ENCODE measurements at places on chromosomes 11 and 22.
A peak's percentile ranks its signal among the peaks of the same experiment; 100 is the strongest.

GRCh38 chr11:20623252-20623651, 23.8 kb downstream of the SLC6A5 start:
- DNase-seq, result no peak

GRCh38 chr11:133898031-133898769, 52.9 kb upstream of the SPATA19 start:
- peak; percentile 89 for DNase-seq

- DNase-seq, result peak; percentile 18
These were observed 1.6 kb downstream of the LGR4 start for GRCh38 chr11:27470826-27471588.

DNA sequence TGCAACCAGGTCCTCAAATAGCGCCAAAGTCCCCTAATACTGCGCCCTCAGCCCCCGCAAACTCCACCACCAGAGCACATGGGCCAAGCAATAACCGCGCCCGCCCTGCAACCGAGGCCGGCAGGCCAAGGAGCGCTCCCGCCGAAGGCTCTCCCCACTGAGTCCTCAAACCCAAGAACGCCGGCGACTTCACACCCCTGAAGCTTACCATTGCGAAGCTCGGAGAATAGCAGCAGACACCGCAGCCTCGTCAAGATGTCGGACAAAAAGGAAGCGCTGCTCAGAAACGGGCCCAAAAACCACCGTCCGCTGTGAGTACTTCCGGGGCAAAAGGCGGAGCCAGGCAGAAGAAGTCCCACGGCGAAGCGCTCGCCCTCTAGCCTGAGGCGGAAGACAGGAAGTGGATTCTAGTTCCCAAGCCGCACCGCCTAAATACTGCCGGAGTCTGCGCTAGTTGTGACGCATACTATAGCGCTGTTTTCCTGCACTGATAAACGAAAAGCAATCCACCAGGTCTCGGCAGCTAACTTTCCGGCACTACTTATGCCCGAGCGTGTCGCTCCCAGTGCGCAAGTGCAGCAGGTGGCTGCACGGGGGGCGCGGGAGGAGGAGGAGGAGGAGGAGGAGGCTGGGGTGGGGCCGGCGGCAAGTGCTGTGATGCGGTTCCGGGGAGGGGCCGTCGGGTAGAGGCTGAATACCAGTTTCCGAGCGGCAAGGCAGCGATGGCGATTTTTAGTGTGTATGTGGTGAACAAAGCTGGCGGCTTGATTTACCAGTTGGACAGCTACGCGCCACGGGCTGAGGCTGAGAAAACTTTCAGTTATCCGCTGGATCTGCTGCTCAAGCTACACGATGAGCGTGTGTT, at the start of the genes RPS25 and TRAPPC4:
RPS25 (minus strand) TSS at position 270 of the 865 bp plus-strand sequence; CDS start at position 211, 59 bp downstream.
TRAPPC4 (plus strand) TSS at position 693 of the 865 bp plus-strand sequence; CDS start at position 723, 30 bp downstream.
- peak; percentile 95 for DNase-seq

DNA sequence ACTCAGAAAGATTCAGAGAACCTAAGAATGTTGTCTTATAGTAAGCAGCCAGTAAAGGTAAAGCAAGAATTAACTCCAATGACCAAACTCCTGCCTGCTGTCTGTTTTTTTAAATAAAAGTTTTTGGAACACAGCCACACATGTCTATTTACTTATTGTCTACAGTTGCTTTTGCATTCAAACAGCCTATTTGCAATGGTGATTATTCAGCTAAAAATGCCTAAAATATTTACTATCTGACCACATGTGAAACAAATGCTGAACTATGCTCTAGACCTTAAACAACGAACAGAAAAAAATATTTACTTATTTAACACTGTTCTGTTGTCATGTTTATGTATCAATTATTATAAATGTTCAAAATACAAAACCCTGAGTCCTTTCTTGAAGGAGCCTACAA, 1246.6 kb downstream of the FAM181B start:
- no peak for DNase-seq

DNA sequence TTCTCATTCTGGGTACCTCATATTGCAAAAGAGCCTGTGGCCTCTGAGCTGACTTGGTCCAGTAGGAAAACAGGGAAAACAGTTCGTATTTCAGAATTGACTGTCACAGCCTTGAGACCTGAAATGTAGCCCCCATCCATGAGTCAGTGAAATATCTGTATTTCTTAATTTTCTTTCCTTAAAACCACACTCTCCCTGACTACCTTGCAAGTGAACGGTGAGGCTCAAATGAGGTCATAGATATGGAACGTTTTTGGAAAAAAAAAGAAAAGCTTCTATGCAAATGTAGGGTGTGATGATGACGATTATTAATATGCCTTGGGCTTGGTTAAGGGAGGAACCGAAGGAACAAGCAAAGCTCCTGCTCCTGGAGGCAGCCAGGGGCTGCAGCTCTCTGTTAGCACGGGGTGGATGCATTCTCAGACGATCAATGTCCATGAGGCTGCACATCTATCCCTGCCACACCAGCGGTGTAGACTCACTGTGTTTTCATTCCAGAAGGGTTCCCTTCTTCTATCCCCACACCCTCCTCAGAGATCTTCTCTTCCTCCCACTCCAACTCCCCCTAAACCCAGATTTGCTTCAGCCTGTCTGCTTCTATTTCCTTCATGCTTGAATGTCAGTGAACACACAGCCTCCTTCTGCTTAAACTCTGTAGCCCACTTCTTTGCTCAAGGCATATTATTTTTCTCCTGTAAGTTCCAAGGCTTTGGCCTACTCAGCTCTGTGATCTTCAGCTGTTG, 29.2 kb upstream of the SCN3B start:
- no peak for DNase-seq

- DNase-seq, result no peak
These were observed 52.6 kb downstream of the SWAP70 start for GRCh38 chr11:9716275-9717039.

DNA sequence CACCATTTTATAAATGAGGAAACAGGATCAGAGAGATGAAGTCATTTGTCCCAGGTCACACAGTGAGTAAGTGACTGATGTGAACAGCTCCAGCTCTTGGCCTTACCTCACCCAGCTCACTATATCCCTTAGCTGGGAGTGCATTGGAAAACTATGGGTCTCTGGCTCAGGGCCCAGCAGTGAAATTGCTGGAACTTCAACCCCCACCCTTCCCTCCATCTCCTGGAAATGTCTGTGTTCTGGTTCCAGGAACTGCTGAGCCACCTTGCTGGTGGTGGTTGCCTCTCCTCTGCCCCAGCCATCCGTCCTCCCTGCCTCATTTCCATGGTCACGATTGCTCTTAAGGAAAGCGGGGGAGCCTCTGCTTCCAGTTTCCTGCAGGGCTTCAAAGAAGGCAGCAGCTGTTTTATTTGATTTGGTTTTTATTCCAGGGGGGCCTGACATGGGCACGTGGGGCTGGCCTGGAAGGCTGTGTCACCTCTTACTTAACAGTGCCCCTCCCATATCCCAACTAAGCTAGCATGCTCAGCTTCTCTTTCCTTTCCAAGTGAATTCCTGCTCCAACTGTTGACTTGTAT, 46.2 kb upstream of the CSTF3 start:
- no peak for DNase-seq

DNA sequence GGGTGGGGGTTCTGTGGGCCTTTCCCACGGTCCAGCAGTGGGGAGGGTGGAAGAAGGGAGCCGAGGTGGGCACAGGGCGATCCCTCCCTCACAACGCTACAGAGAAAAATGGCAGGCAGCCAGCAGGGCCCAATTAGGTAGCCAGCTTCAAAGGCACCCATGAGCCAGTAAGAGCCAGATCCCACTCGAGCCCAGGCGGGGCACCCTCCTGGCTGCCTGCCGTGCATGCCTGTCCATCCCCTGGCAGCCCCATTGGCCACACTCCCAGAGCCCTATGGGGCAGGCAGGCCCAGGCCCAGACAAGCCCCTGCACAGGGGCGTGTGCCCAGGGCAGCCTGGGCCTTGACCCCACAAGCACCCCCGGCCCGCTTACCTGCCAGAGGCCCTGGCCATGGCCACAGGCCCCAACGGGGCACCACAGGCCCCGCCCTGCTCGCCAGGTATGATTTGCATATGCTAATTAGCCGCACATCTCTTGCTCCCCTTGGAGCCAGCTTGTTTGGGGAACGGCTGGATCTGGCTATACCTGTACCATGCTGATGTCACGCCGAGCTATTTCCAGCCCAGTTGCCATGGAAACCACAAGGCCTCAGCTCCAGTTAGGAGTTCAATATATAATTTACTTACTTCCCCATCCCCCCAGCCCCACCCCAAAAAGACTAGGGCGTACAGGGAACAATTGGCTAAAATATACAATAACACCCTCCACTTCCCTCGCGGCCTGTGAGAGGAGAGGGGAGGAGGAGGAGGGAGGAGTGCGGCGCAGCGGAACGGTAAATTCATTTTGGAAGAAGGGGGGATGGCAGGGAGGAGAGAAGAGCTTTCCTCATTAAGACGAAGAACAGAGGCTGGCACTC, 47.5 kb upstream of the TCF20 start:
- peak; percentile 88 for DNase-seq

DNA sequence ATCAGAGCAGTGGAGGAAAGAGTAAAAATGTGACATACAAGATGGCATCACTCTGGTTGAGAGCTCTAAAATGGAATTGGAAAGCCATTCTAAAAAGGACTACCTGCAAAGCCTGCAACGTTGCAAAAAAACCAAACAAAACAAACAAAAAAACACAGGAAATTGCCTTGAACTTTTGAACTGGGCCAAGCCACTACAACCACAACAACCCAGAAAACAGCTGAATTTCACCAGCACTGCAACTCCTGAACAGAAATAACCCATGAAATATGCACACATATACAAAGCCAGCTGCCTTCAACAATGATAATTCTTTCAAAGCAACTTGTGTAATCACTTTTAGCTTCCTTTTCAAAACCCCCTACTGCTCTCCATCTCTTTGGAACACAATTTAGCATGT, 326.6 kb upstream of the LRRC4C start:
- DNase-seq, result no peak

- peak; percentile 73 for DNase-seq
These were observed 2.3 kb downstream of the TSPAN18 start for GRCh38 chr11:44729063-44729462.

GRCh38 chr11:69801513-69802335, 17.5 kb downstream of the FGF3 start:
- peak; percentile 94 for DNase-seq

DNA sequence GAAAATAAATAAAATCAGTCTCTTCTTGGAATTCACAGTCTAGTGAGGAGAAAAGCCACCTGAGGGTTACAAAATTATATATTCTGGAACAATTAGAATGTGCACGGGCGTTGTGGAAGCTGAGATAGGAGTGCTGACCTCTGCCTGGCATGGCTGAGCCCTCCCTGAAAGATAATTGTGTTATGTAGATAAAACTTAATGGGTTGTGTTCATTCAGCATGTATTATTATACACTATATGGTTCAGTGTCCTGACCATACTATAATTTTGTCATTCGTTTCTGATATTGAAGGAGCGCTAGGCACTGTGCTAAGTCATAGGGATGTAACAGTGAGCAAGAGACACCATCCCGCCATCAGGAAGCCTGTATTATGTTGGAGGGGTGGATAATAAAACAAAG, 3.7 kb downstream of the ACAT1 start:
- DNase-seq, result no peak

DNA sequence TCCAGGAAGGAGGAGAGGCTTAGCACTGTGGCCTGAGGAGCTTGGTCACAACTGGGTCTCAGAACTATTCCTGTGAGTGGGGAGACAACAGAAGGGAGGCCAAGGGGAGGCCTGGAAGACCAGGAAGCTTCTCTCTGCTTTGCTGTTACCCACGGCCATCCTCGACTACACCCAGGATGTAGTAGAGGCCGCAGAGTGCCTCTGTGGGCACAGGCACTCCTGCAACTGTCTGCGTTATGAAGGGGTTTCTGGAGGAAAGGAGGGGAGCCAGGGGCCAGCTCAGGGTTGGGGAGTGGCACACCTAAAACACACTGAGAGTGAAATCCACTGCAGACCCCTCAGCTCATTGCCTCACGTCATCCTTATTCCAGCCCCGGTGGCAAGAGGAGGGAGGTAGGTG, 3.8 kb upstream of the MFRP start:
- peak; percentile 14 for DNase-seq

DNA sequence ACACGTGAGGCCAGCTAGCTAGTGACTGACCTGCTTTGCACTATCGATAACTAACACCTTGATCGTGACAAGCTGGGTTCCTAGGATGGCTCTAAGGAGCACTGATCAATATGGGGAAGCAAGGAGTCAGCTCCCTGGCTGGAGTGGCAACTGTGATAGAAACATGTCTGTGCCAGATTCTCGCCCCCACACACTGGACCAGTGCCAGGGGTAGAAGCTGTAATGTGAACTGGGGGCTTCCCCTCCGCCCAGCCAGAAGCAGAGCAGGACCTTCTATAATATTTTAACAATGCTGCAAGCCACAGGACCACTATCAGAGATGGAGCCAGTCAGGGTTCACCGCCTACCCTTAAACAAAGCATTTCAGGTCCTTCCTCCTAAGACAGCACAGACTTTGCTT, 96.5 kb downstream of the DSCAML1 start:
- no peak for DNase-seq

- no peak for DNase-seq
These were observed 420.0 kb downstream of the MN1 start for GRCh38 chr22:27381552-27381951.

DNA sequence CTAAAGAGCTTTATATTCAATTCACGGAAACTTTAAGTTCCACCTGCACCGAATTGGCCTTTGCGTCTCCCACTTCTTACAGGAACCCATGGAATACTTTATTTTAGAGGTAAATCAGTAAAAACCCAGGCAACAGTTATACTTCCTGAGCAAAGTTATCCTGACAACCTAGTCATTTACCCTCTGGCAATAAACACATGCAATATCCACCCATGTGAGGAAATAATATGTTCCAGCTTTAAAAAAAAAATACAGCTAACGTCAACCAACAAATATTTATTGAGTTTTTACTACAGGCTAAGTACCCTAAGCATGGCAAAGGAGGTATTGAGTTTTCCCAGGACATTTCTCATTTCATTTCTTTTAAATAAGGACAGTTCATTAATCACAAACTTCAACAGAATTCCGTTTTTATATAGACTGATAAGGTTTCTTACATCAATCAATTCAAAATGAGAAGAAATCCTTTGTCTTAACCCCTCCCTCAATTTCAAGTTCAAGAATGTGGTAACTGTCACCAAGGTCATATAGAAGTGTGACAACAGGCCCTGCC, 38.3 kb upstream of the CCDC34 start:
- no peak for DNase-seq

GRCh38 chr11:78664636-78665035, 90.0 kb upstream of the NARS2 start:
- DNase-seq, result no peak

DNA sequence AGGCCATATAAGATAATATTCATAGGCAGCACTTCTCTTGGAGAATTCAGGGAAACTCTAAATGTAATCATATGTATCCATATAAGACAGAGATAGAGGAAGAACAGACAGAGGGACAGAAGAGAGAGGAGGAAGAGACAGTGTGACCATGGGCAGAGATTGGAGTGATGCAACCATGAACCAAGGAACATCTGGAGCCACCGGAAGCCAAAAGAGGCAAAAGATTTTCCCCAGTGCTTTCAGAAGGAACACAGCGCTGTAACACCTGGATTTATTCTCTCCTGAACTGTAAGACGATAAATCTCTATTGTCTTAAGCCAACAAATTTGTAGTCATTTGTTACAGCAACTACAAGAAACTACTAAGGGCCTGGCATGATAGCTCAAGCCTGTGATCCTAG, 57.7 kb downstream of the GAB2 start:
- DNase-seq, result no peak

All from H7 (cell line).